ENCODE measurements at places on chromosomes 11 and 22. TPM values are rescaled to one million over a fixed set of nuclear protein-coding genes. Genes with fewer than 3 reads are reported as not detected.

DNA sequence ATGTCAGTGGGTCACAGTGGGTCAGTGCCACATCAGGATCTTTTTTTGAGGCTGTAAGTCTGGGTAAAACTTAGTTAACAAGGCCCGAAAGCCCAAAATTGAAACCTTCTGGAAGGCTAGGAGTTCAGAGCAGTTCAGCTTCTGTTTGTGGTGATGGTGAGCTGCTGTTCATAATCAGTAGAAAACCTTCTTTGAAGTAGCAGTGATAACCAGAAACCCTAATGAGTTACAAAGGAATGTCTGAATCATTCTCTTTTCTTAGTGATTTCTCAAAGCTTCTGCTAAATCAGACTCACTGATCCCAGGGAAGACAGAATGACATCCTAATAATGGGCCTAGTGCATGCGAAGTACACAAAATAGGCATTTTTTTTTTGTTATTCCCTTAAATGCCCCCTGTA, 124.7 kb downstream of the PARVA start:
- no peak for DNase-seq

GRCh38 chr11:102783720-102784119, 3.3 kb upstream of the MMP10 start:
- no peak for DNase-seq

DNA sequence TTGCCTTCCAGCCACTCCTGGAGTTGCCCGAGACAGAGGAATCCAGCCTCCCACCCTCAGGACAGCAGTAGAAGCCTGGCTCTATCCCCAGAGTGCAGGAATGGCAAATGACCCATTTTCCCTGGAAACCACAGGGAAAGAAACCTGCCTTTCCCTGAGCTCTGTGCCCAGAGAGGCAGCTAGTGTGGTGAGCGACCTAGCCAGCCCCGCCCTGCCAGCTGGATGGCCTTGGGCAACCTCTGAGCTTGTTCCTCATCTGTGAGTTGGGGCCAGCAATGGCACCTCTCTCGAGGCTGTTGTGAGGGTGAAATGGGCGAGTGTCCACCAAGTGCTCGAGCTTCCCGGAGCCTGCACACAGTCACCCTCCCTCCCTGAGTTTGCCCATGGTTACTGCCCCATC, 3.7 kb downstream of the OMP start:
- no peak for DNase-seq

GRCh38 chr22:21703684-21704316, 31.8 kb downstream of the YPEL1 start:
- DNase-seq = no peak

DNA sequence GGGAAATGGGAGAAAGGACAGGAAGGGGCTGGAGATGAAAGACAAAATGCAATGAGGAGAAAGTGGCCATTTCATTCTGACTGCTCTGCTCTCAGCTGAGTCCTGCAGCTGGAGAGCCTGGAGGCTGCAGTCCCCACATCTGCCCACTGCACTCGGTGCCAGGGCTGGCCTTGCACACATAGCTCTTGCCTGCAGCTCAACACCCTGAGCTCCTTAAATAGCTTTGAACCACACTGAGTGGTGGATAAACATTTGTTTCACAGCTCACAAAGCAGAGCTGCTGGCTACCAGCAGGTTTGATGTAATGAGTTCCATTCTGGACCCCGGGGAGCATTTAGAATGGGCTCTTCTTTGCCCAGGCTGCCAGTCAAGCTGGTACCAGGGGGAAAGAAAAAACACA, 426.1 kb upstream of the CADM1 start:
- no peak for DNase-seq

DNA sequence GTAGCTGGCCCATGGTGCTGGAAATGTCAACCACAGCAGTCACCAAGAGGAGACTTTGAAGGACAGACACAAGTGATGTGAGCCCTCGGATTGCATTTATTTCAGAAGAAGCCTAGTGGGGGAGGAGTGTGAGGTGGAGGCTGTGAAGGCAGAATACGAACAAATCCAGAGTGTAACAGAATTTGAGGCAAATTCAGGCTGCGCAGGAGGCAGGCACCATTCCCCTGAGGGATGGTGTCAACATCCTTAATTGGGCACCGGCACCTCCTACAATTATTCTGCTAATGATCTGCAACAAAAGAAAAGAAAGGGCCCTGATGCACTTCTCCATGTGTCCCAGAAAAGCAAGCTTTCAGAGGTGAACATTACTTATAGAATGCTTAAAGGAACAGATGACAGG, 32.2 kb downstream of the CWC15 start:
- no peak for DNase-seq

DNA sequence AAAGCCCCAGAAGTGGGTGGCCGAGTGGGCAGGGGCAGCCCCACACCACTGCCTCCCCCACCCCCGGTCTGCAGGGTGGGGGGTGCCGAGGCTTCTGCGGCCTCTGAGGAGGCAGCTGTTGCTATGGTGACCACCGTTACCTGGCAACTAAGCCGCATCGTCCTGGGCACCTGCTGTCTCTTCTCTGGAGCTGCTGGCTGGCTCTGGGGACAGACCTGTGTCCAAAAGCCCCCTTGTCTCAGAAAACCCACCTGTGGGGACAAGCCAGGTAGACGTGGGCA, 79.9 kb upstream of the PRR5 start:
- DNase-seq = no peak

DNA sequence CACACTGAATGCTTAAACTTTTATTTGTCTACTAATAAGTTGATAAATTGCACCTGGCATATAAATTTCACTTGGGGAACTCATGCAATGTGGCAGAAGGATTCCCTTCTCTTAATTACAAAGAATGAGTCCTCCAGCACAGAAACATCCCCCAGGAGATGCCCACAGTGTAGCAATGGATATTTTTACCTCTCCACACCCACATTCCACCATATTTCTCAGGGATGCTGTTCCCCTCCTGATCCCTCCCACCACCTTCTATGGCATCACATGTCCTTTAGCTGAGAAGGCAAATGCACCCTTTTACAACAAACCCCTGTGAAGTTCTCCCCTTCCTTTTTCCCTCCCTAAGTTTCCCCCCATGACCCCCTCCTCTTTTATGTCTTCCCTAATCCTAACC, 56.1 kb upstream of the UBASH3B start:
- no peak for DNase-seq

CLCF1 gene
- 6.9 TPM for total RNA-seq

POU2AF2 gene
- not detected for total RNA-seq

DNA sequence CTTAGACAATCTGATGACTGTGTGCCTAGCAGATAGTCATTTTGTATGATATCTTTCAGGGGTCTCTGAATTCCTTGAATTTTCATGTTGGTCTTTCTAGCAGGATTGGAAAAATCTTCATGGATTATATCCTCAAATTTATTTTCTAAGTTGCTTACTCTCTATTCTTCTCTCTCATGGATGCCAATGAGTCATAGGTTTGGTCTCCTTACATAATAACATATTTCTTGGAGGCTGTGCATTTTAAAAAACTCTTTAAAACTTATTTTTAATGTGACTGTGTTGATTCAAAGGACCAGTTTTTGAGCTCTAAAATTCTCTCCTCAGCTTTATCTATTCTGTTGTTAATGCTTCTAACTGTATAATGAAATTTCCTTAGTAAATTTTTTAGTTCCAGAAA, 198.7 kb downstream of the AASDHPPT start:
- DNase-seq = no peak

GRCh38 chr11:12212174-12212820, 101.9 kb downstream of the MICAL2 start:
- no peak for DNase-seq
